NCI-H1694 (cell line): ENCODE measurements at places on chromosomes 7 and 10.

DNA sequence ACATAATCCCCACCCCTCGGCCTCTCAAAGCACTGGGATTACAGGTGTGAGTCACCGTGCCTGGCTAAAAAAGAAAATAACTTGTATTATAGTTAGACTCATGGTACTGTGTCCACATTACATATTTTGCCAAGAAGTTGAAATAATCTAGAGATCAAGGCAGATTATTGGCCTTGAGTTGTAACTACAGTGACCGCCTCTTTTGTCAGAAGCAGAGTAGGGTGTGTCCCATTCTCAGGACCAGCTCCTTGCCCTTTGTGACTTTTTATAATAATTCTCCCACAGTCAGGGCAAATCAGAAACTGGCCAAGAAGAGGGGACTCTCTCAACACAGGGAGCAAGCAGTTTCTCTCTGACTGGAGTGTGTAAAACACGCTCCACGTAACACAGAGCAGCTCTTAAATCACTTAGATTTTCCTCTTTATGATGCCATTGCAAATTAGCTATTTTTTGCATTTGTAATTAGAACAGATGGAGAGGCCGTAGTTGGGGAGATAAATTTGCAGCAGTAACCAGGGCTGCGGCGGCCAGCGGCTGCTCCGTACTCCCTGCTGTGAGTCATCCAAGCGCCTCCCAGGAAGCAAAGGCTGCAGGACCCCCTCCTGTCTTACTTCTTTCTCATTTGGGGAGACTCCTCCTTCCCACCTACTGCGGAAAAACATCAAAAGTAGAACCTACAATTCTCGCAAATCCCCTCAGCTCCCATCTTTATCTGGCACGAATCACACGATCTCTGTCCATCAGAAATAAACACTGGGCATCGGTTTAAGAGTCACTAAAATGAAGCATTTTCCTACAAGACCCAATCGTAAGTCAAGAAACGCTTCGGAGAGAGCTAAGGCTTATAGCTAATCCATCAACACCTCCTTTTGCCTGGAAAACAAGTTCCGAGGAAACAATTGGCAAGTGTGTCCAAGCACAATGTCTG lies 32.1 kb upstream of the MSRB2 start:
- no peak for DNase-seq

DNA sequence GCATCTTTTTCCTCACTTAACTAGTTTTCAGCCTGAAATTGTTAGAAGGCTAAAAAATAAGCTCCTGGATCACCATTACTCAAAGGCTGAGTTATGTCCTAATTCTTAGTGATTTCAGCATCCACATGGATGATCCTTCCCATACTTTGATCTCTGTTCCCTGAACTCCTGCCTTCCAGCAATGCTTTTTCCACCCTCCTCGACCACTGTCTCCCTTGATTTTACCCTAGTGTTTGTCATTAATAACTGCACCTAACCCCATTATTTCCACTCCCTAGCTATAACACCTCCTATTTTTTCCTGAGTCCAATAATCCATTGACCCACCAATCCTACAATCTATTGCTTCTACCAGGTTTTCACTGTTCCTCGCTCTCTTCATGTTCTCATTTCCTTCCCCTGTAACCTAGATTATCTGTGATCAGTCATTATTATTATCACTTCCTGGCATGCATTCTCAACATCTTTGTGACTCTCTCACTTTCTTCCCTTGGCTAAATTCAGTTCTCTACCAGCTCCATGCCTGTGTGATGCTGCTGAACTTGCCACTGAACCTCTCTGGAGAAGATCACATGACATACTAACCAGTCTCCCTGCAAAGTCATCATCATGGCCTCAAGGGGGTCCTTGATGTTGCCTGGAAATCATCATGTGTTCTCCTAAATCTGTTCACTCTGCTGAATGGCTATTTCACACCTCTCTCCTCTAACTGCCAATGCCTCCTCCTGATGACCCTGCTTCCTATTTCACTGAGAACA lies 6.5 kb upstream of the CALU start:
- no peak for DNase-seq

DNA sequence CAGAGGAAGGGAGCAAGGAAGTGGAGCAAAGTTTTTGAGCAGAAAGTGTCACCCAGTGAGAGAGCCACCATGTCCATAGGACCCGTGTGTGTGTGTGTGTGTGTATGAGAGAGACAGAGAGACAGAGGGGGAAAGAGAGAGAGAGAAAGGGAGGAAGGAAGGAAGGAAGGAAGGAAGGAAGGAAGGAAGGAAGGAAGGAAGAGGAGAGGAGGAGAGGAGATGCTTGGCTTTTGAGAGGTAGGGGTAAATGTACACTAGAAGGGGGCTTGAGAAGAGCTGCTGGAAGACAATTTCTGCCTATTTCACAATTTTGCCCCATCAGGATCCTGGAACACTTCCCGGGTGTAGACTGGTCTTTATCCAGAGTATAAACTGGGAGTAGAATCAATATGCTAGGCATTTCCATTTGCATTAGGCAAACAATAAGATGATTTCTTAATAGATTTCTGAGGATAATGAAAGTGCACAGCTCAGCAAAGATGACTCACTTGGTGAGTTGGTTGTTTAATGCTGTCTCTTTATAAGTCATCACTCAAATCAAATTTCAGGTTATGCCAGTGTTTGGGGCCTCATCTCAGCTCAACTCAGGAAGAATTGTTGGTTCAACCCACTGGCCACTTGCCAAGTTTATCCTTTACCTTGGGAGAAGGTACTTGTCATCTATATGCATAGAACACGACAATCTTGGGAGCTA lies 70.0 kb upstream of the FAM13C start:
- no peak for DNase-seq

DNA sequence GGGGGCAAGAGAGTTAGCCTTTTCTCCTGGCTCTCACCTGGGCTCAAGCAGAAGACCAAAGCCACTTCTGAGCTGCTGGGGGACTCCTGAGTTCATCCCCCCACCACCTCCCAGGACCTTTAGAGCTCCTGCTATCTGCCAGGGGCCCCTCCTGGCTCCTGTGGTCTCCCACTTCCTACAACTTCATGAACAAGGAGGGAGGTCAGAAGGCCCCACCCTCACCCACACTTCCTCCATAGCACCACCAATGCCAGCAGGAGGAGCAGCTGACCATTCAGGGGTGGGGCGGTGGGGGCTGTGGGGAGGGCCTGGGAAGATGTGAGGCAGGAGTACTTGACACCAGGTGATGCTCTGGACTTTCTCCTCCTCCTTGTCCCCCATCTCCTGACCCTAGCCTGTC lies 32.6 kb upstream of the ADCYAP1R1 start:
- no peak for DNase-seq

- no peak for DNase-seq
Observed at GRCh38 chr10:14397066-14397465, 66.3 kb upstream of the FRMD4A start.

GRCh38 chr7:127702052-127702652 lies 50.2 kb downstream of the SND1 start:
- no peak for DNase-seq

DNA sequence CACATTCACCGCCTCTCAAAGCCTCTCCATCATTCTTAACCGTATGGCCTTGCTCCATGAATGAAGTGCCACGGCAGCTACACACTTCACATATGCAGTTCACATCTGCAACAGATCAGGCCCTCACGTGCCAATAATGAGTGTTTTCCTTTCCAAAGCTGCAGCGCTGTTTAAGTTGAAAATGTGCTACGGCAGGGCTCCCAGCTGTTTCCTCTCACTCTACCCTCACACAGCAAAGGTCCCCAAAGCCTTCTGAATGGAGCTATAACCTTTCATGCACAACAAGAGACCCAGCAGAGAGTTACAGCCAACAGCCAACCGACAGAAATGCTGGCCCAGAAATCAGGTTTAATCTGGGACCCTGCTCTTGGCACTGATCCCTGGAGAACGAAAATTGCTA lies 236.1 kb downstream of the ELMO1 start:
- no peak for DNase-seq

GRCh38 chr10:121796342-121796741 lies 131.5 kb downstream of the ATE1 start:
- no peak for DNase-seq

DNA sequence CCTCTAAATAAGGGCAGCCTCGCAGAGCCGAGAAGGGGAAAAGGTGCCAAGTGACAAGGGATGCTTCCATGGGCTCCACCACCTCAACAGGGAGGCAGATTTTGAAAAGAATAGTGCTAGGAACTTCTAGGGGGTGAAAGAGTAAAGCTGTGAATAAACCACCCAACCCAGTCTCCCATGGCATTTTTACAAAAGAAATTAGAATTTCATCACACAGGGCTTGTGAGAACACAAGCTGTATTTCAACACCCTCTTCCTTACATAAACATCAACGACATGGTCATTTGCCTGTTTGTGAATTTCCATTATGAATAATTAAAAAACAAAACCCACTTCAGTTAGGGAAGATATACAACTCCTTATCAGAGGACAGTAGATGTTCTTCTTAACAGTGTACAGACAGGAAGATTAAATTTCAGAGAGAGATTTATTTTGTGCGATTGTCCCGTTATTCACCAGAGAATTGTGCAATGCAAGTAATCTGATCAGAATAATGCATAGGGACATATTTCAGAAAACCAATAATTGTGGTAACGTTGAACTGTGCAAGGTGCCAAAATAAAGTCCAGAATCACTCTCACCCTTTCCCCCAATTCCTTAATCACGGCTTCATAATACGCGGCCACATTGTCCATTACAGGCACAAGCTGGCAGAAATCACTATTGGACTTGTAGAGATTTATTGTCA lies 207.8 kb upstream of the MGMT start:
- no peak for DNase-seq

- no peak for DNase-seq
Observed at GRCh38 chr7:29948587-29948986, 41.0 kb downstream of the SCRN1 start.

DNA sequence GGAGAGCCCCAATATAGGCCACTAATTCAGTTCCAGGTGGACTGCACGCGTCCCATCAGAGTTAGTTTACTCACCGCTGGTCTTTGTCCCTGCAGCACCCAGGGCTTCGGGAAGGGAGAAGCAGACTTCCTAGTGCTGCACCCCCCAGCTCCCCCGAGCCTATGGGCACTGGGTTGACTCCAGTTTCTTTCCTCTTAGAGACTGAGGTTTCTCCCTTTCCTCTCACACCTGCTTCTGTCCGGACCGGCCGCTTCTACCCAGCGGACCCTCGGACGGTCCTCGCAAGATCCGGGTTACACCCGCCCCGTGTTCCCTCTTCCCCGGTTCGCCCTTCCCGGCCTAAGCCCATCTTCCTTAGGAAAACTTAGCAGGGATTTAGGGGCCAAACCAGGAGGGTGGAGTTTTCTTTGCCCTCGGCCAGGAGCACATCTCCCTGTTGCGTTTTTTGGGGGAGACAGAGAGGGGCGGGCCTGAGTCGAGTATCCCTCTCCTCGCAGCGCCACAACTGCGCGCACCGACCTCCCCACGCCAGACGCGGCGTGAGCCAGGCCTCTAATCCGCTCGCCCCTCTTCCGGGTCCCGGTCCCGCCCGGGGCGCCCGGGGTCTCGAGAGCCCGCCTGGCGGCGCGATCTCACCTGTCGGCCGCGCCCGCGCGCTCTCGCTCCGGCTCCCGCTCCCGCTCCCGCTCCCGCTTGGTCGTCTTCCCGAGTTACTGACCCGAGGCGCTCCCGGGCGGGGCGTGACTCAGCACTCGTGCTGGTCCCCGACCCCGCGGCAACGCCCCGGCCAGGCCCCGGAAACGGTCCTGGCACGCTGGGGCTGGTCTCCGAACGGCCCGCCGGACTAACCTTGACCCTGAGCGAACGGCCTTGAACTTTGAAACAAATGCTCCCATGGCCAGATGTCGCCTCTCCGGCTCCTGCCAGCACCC lies at the start of gene AIFM2:
TSS of gene AIFM2 (minus strand) at position 728 of the 932 bp plus-strand sequence. CDS start 8,741 bp downstream, outside the sequence.
- no peak for DNase-seq

DNA sequence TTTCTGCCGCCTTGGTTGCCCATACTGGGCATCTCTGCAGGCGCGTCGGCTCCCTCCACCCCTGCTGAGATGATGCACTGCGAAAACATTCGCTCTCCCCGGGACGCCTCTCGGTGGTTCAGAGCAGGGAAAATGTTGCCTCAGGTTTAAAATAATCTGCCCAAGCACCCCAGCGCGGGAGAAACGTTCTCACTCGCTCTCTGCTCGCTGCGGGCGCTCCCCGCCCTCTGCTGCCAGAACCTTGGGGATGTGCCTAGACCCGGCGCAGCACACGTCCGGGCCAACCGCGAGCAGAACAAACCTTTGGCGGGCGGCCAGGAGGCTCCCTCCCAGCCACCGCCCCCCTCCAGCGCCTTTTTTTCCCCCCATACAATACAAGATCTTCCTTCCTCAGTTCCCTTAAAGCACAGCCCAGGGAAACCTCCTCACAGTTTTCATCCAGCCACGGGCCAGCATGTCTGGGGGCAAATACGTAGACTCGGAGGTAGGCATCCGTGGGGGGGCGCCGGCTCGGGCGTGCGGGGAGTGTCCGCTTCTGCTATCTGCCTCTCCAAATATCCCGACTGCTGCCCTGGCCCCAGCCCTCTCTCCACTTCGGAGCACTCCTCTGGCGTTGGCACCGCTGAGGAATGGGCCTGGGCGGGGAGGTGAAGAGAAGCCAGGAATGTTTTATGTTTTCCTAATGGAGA lies at the start of gene CAV1:
TSS of gene CAV1 (plus strand) at position 428 of the 689 bp plus-strand sequence. CDS start at position 455, 27 bp downstream.
- no peak for DNase-seq

DNA sequence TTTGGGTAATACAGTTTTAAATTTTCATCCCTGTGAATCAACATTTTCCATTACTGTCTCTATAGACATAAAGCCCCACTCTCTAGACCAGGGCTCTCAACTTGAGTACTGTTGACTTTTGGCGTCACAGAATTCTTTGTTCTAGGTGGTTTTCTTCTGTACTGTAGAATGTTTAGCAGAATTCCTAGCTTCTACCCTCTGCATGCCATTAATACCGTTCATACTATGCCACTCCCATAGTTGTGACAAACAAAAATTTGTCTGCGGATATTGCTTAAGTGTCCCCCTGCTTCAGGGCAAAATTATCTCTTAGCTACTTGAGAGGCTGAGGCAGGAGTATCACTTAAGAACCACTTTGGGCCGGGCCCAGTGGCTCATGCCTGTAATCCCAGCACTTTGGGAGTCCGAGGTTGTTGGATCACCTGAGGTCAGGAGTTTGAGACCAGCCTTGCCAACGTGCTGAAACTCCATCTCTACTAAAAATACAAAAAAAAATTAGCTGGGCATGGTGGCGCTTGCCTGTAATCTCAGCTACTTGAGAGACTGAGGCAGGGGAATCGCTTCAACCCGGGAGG lies 57.3 kb upstream of the NRG3 start:
- no peak for DNase-seq

DNA sequence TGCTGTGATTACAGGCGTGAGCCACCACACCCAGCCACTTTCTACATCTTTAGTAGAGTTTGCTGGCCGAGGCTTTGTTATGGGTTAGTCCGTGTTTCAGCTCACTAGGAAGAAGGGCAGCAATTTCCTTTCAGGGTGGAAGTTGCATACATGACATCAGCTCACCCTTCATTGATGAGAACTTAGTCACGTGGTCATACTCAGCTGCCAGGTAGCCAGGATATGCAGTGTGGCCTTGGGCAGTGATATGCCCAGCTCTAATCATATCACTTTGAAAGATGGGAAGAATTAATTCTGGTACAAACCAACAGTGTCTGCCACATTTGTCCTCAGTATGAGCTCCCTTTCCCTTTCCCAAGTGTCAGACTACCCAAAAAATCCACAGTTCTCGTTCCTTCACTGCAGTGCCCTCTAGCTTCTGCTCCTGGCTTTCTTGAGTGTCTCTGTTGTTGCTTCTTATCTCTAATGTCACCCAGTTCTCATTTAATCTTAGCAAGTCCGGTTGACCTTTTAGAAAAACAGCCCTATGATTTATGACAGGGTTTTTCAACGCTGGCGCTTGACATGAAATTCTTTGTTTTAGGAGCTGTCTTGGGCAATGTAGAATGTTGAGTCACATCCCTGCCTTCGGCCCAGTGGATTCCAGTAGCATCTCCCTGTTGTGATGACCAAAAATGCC lies 108.7 kb upstream of the ITGB1 start:
- no peak for DNase-seq

GRCh38 chr7:101686030-101686429 lies 56.9 kb upstream of the MYL10 start:
- DNase-seq: no peak
